ENCODE measurements at places on chromosomes 1 and 21.

GRCh38 chr1:64881281-64881680 lies 85.1 kb downstream of the JAK1 start:
- DNase-seq: no peak

DNA sequence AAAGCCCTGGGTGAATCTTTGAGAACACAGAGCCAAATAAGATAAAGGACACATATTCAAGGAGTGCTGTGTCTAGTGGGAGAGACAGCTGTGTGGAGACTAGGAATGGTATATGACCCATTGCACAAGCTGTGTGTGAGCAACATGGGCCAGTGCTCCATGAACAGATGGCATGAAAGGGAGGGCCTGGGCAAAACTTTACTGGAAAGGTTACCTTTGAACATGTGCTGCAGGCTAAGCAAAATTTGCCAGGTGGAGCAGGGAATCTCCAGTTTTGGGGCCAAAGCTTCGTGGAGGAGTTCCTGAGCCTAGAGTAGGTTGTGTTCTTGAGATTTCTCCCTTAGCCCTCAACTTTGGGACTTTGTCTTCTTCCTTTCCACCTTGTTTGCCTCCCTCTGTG lies 446.1 kb upstream of the PROX1 start:
- DNase-seq: no peak

- DNase-seq: no peak
Measured at GRCh38 chr1:174550296-174550695, 102.5 kb downstream of the GPR52 start.

- no peak for DNase-seq
Measured at GRCh38 chr1:184507604-184508280, 120.9 kb downstream of the C1orf21 start.

- DNase-seq: no peak
Measured at GRCh38 chr1:248798791-248799190, 26.9 kb downstream of the SH3BP5L start.

GRCh38 chr21:41429305-41429704 lies 3.3 kb downstream of the MX1 start:
- no peak for DNase-seq

GRCh38 chr21:29302359-29302875 lies 3.7 kb downstream of the BACH1 start:
- DNase-seq: no peak

DNA sequence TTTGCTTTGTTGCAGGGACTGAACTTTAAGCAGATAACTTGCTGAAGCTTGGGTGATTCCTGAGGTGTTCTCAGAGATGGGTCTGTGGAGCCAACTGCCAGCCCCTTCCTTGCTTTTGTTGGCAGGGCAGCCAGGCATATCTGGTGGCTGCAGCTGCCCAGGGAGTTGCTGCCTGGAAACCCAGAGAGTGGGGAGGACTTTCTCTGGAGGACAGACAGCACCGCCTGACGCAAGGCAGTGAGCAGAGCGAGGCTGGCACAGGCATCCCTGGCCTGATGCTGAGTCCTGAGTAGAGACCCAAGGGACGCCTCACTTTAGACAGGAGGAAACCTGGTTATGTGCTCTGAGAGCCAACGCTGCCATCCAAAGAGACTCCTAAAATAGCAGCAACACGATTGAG lies 9.8 kb upstream of the OLFML2B start:
- no peak for DNase-seq

GRCh38 chr1:41980827-41981653 lies 62.3 kb upstream of the HIVEP3 start:
- peak; percentile 52 for DNase-seq

- no peak for DNase-seq
Measured at GRCh38 chr1:102884238-102884637, 224.1 kb downstream of the COL11A1 start.

DNA sequence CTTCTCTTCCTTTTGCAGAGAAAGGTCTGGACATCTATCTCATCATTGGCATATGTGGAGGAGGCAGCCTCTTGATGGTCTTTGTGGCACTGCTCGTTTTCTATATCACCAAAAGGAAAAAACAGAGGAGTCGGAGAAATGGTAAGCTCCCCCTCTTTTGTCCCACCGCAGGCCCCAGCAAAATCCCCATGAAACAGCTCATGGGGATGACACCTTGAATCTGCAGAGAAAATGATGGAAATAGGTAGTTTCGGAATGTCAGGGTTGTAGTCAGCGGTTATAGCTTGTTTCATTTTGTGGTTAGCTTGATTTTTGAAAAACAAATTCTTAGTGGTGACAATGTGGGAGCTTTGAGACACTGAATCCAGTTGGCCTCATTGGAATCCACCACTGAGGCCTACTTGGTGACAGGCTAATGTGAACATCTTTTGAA lies 10.3 kb downstream of the CD2 start:
- no peak for DNase-seq

GRCh38 chr1:43925846-43926245 lies 7.8 kb upstream of the ARTN start:
- no peak for DNase-seq

GRCh38 chr1:218718977-218719376 lies 373.8 kb downstream of the TGFB2 start:
- no peak for DNase-seq

- DNase-seq: no peak
Measured at GRCh38 chr1:244207042-244207934, 156.2 kb downstream of the ZBTB18 start.

DNA sequence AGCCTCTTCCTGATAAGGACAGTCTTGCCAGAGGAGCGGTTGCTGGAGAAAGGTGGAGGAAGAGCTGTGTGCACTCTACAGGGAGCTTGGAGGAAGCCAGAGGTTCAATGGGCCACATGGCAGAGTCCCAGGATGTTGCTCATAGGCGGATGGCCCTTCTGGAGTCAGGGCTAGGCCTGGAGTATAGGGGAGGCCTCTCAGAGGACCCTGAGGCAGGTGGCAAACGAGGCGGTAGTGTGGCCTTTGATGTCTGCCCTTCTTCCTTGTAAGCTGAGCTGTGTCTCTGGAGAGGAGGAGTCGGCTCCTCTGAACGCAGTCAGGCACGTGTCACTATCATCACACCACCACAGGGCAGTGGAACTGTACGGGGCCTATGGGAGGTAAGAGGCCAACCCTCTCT lies 8.6 kb downstream of the PKP1 start:
- no peak for DNase-seq

- peak; percentile 41 for DNase-seq
Measured at GRCh38 chr1:38559446-38560165, 300.0 kb downstream of the RRAGC start.

DNA sequence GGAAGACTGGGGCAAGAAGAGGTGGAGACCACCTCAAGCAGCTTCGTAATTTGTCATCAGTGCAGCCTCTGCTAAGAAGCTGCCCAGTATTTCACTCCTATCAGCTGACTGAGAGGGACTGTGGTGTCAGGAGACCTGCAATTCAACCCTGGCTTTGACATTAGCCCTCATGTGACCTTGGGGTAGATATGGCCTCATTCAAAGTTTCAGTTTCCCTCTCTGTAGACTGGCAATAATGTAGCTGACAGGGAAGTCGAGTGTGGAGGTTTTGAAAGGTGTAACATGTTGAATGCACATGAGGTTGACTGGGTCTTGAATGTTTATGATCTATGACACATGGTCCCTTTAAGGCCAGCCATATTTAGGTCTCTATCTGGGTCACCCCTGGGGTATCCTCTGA lies 2.2 kb upstream of the SPRR4 start:
- DNase-seq: no peak

DNA sequence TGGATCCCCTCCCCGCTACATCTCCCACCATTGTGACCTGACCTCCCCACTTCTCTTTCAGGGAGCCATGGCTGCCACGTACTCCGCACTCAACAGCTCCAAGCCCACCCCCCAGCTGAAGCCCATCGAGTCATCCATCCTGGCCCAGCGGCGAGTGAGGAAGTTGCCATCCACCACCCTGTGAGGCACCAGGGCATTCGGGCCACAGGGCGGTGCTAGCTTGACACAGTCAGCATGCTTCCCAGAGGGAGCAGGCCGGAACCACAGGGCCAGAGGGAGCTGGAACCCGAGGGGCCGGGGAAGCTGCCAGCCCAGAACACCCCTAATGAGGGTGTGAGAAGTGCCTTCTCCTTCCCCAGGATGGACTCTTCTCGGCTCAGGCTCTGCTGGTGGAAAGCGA lies 44.5 kb downstream of the RPS6KA1 start:
- DNase-seq: no peak

GRCh38 chr1:209106237-209106741 lies 477.2 kb upstream of the CAMK1G start:
- no peak for DNase-seq

DNA sequence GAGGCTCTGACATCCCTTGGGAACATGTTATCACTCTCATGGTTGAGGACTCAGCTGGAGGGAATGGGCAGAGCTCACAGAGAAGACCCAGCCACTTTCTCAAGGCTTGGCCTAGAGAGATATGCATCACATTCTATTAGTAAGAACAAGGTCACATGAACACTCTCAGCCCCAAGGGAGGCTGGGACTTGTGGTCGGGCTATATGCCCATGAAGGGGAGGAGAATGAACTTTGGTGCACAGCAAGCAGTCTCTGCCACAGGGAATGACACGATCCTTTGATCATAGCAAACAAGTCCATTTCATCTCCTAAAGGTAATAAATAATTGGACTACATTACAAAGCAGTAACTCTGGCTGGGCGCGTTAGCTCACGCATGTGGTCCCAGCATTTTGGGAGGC lies 105.7 kb downstream of the SYF2 start:
- DNase-seq: peak; percentile 90

- peak; percentile 7 for DNase-seq
Measured at GRCh38 chr1:56948403-56949023, 17.3 kb downstream of the C8B start.

- DNase-seq: no peak
Measured at GRCh38 chr1:186440584-186440983, 20.3 kb downstream of the PDC start.

GRCh38 chr1:208026880-208027438 lies 116.0 kb upstream of the CD34 start:
- no peak for DNase-seq

DNA sequence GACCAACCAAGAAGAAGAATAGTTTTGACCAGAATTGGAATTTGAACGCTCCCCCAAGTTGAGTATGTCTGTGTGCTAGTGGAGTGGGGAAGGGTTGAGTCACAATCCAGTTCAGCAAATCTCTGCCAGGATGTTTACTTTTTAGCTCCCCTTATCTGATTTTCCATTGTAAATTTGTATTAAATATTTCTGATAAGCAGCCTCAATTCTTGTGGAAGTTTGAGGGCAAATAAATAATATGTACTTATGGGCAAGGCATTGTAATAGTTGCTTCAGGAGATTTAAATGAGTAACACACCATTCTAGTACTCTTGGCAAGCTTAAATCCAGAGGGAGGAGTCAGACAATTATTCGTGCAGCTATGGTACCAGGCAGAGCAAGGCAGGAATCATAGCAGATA lies 14.4 kb downstream of the CXADR start:
- no peak for DNase-seq

DNA sequence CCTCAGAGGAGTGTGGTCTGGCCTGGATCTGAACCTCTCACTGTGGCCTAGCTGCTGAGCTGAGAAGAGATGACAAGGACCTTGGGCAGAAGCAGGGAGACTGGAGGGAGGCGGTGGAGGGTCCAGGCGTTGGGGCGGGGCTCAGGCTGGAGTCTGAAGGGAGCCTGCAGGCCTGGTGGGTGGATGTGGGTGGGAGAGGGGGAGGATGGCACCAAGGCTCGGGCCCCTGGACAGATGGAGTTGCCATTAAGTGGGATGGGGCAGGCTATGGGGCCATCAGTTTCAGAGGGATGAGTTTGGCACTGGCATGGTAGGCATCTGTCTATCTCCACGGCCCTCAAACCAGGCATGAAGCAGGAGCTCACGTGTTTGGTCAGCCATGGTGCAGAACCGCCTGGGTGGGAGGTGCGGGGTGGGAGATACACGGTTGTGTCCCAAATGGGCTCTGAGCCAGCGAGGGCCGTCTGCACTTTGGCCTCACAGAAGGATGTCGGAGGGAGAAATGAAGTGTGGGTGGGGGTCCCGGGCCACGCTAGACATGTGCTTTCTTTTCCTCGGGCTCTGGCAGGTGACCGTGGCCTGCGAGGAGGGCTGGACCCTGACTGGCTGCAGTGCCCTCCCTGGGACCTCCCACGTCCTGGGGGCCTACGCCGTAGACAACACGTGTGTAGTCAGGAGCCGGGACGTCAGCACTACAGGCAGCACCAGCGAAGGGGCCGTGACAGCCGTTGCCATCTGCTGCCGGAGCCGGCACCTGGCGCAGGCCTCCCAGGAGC lies 23.6 kb downstream of the PCSK9 start:
- no peak for DNase-seq

- no peak for DNase-seq
Measured at GRCh38 chr21:43993420-43993934, 18.6 kb upstream of the TRAPPC10 start.

- DNase-seq: no peak
Measured at GRCh38 chr1:183424691-183425090, 6.5 kb upstream of the NMNAT2 start.

DNA sequence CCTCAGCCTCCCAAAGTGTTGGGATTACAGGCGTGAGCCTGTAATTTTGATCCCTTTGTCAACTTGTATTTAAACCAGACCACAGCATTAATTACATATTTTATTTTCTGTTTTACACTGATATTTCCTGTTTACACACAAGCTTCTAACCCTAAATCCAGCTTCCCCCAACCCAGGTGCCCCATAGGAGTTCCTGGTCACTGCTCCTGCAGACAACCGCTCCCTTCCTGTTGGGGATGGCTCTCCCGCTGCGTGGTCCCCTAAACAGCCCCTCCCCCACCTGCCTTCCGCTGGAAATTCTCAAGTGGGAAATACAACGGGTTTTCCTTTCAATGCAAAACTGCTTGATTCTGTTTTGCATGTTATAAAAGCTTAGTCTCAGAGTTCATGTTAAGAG lies 3.7 kb downstream of the CSTB start:
- no peak for DNase-seq

DNA sequence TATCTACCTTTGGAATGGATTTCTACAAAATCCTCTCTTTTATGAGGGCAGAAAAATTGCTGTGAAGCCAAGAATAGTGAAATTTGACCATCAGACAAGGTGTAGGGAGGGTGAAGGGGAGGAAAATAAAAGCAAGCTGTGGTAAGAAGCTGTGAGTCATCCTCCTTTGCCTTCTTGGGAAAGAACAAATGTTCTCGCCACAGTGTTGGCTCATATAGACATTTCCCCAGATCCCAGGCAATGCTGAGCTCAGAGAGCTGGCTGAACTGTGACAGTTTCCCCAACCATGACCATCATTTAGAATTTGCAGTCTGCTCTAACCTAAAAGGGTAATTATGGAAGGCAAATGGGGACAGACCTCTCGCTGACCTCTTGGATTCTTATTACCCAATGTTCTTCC lies 235.4 kb downstream of the PBX1 start:
- peak; percentile 59 for DNase-seq

DNA sequence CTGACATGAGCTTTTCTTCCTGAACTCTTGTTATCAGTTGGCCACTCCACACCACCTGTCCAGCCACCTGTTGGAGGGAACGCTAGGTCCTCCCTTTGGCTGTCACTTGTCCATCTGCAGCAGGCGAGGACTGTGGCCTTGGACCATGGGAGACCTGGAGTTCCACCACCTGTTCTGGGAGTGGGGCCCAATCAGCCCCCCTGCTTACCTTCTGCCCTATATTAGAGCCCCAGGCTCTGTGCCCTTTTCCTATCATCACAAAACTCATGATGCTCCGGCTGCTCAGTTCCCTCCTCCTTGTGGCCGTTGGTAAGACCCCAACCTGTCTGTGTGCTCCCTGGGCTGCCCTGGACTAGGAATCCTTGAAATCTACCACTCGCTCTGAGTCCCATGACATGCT lies at the start of gene CELA3A:
Gene CELA3A, plus strand, starts transcription at position 249 of the 400 bp plus-strand sequence. Its CDS starts 18 bp downstream, at position 267.
- DNase-seq: no peak

GRCh38 chr1:94986783-94987182 lies 59.9 kb upstream of the CNN3 start:
- DNase-seq: no peak

GRCh38 chr1:212127221-212127620 lies 91.7 kb downstream of the DTL start:
- DNase-seq: no peak
